Trophoblast cell (in vitro differentiated cells and primary cell): ENCODE measurements at places on chromosomes 16 and 17.
A peak's percentile ranks its signal among the peaks of the same experiment; 100 is the strongest.

DNA sequence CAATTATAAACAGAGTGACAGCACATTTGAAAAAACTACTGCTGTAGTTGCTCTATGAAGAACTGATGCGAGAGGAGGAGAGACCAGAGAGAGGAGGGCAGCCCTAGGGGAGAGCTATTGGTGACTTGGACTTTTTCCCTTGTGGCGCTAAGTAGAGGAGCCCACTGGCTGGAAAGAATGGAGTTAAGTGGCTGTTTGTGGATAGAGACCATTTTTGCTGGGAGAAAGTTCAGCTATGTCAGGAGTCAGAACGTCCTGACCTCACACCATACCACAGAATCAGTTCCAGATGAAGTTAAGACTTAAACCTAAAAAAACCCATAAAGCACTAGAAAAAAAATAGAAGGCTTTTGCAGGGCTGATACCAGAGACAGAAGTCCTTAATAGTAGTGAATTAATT lies 2.0 kb downstream of the POLR2A start:
- no peak for DNase-seq

- no peak for DNase-seq
Observed at GRCh38 chr17:61010661-61011170, 333.1 kb downstream of the BCAS3 start.

DNA sequence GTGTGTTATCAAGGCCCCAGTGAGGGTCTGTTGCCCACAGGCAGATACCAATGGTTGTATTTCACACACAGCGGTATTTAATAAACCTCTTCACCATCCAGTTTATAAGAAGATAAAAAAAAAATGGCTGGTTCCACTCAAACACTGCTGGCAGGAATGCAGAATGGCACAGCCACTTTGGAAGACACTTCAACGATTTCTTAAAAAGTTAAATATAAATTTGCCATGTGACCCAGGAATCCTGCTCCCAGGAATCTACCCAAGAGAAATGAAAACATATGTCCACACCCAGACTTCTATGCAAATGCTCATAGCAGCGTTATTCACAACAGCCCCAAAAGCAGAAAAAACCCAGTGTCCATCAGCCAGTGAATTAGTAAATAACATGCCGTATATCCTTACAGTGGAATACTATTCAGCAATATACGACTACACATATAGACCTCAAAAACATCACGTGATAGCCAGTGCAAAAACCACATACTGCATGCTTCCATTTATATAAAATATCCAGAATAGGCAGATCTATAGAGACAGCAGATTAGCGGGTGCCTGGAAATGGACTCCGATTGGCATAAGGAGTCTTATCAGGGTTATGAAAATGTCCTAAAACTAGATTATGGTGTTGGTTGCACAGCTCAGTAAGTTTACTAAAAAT lies 38.7 kb downstream of the XYLT1 start:
- DNase-seq = no peak

DNA sequence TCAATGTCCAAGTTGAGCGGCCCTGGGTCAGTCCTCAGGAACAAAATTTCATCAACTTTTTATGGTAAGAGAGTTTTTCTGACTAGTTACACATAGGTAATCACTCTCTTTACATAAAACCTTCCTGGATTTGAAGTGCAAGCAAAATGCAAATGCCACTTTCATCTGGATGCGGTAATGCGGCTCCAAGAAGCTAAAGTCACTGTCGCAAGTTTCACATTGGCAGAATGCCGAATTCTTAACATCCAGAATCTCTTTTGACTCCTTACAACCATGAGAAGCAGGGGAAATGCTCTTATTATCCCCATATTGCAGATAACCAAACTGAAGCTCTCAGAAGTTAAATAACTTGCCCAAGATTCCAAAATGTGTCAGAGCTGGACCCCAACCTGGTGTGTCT lies 30.0 kb downstream of the MRPS23 start:
- no peak for DNase-seq

GRCh38 chr17:45734598-45734997 lies 49.5 kb upstream of the CRHR1 start:
- DNase-seq = no peak

DNA sequence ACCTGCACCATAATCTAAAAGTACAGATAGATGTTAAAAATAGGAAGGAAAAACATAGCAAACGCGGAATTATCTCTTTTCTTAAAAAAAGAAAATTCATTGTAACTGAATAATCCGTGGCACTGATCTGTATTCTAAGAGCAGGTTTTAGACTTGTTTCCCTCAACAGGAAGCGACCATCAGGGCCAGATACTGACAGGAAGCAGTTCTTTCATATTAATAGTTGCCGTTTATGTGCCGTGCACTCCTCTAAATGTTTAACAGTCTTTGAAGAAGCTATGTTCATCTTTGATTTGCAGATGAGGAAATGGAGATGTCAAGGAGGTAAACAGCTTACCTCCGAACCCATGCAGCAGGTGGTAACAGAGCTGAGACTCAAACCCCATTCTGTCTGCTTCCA lies 23.6 kb downstream of the DYNLRB2 start:
- no peak for DNase-seq

DNA sequence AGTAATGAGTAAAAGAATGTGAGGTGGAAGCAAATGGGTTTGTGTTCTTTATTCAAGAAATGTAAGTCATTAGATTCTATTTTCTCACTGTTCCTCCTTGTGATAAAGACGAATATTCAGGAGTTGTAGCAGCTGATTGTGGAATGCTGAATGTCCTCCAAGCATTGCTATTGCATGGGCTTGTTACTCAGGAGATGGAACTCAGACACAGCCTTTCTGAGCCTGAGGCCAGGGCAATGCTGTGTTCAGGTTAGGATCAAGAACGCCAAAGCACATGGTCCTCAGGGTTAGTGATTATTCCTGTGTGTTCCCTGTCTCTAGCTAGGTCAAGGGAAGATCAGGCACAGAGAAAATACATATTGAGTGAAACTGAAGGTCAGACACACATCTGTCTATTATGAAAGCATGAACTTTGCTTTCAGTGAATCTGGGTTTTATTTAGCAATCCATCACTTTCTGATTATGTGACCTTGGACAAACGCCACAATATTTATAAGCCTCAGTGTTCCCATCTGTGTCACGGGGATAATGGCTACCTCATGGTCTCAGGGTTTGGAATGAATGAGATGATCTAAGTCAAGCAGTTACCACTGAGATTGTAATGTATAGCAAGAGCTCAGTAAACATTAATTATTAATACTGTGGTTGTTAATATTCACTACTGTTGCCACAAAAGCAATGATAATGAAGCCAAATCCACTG lies 426.8 kb upstream of the DYNLRB2 start:
- peak; percentile 14 for DNase-seq

- DNase-seq = no peak
Observed at GRCh38 chr17:56752263-56752836, 81.4 kb downstream of the C17orf67 start.

- no peak for DNase-seq
Observed at GRCh38 chr16:29813644-29814562, 1.9 kb downstream of the PRRT2 start.
